ENCODE measurements at places on chromosomes 3 and 15.
A peak's percentile ranks its signal among the peaks of the same experiment; 100 is the strongest.

DNA sequence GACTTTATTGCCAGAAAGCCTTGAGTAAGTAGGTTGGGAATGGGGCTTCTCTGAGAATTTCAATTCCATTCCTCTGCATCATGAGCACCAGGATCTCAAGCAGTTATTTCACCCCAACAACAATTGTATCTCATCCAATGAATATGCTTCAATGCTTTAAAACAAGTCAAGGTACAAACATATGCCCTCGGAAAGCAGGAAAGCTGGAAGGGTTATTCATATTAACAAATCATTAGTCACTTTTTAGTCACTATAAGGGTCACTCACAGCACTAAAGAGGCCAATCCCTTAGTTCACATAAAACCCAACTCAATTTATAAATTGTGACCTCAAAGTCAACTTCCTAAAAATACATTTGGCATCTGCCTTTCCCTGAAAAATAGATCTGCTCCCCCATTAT lies 16.2 kb downstream of the MB21D2 start:
- H3K27me3 ChIP-seq, result no peaks in the 10 kb centered on the region
- no peak for DNase-seq
- no peaks in the 10 kb centered on the region for H3K36me3 ChIP-seq
- no peaks in the 10 kb centered on the region for H3K4me1 ChIP-seq
- no peak overlapping the region for H3K4me3 ChIP-seq
- H3K27ac ChIP-seq, result no peak overlapping the region

GRCh38 chr3:46708401-46709156 lies 7.4 kb downstream of the TMIE start:
- H3K27me3 ChIP-seq, result no peaks in the 10 kb centered on the region
- H3K36me3 ChIP-seq, result peaks cover 17% of the 10 kb centered on the region
- H3K4me3 ChIP-seq, result no peak overlapping the region
- H3K27ac ChIP-seq, result no peak overlapping the region
- H3K4me1 ChIP-seq, result no peaks in the 10 kb centered on the region
- DNase-seq, result no peak

GRCh38 chr3:24174614-24175013 lies 229.5 kb downstream of the NR1D2 start:
- no peak for DNase-seq
- H3K27me3 ChIP-seq, result no peaks in the 10 kb centered on the region
- no peak overlapping the region for H3K4me3 ChIP-seq
- no peaks in the 10 kb centered on the region for H3K36me3 ChIP-seq
- H3K27ac ChIP-seq, result no peak overlapping the region

DNA sequence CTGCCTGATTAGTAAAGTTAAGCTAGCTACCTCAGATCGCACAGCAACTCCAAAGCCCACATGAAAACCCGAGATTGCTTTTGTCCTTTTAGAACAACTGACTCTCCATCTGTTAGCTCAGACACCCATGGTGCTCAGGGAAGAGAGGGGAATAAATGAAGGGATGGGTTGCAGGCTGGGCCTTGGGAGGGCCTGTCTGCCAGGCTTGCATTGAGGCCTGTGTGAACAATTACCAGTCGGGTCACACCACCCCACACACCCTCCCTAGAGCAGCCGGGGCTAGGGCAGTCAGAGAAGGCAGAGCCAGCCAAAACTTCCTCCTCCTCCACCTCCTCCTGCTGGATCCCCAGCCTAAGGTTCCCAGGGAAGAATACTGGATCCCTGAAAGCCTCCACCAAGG lies 8.8 kb upstream of the PRKAR2A start:
- no peak overlapping the region for H3K4me3 ChIP-seq
- no peaks in the 10 kb centered on the region for H3K4me1 ChIP-seq
- DNase-seq, result no peak
- H3K36me3 ChIP-seq, result no peaks in the 10 kb centered on the region

GRCh38 chr3:70726096-70726938 lies 413.9 kb upstream of the MDFIC2 start:
- no peak overlapping the region for H3K27ac ChIP-seq
- peaks cover 4% of the 10 kb centered on the region for H3K27me3 ChIP-seq
- DNase-seq, result no peak
- H3K36me3 ChIP-seq, result no peaks in the 10 kb centered on the region
- no peaks in the 10 kb centered on the region for H3K4me1 ChIP-seq

- H3K4me1 ChIP-seq, result no peaks in the 10 kb centered on the region
- no peak for DNase-seq
- no peak overlapping the region for H3K27ac ChIP-seq
- H3K4me3 ChIP-seq, result no peak overlapping the region
- no peaks in the 10 kb centered on the region for H3K36me3 ChIP-seq
- no peaks in the 10 kb centered on the region for H3K27me3 ChIP-seq
These were observed 3.9 kb downstream of the RAB6B start for GRCh38 chr3:133891662-133892378.

GRCh38 chr3:52055537-52056351 lies 627 bp downstream of the DUSP7 start:
- H3K4me3 ChIP-seq, result peak overlapping the region; percentile 77
- H3K27me3 ChIP-seq, result no peaks in the 10 kb centered on the region

DNA sequence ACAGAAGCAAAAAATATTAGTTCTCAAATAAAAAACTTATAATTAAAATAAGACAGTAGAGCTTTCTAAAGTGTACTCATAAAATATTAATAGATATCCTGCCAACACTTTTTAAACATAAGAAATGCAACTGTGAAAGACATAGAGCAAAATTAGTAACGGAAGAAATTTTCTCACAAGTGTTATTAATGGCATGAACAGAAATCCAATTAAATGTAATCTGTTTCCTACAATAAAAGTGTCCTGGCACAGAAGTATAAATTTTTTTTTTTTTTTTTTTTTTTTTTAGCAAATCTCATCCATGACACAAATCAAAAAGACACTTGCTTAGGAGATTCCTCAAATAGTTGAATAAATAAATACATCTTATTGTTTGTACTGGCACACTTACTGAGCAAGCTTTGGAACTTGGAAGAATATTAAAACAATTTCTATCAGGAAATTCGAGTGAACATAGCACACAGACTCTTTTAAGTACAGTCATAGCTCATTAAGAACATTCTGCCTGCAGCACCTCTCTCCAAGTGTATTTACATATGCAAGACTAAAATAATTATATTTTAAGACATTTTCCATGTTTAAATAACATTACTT lies 227.2 kb upstream of the ROBO2 start:
- no peak overlapping the region for H3K27ac ChIP-seq
- H3K4me3 ChIP-seq, result no peak overlapping the region

DNA sequence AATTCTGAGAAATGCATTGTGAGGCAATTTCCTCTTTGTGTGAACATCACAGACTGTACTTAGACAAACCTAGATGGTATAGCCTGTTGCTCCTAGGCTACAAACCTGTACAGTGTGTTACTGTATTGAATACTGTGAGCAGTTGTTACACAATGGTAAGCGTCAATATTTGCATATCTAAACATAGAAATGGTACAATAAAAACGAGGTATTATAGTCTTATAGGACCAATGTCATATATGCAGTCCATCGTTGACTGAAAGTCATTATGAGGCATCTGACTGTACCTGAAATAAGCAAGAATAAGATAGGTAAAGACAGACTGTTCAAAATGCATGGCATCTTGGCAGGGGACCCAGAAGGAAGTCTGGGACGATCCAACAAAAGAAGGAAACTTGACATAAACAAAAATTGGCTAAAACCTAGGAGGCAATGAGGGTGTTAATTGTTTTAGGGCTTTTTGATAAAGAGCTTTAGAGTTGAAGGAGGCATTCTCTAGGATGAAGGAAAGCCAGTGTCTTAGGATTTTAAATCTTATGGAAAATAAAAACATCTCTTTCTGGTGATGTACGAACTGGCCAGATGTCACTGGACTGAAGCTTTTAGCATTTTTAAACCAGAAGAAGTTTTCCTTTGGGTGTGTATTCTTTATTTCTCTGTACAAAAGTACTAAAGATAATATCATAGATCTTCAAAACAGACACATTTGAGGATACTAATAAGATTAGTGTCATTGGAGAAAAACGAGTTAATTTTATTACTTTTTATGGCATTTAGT lies 9.2 kb upstream of the SPRED1 start:
- DNase-seq, result no peak
- no peak overlapping the region for H3K27ac ChIP-seq
- H3K27me3 ChIP-seq, result peaks cover 3% of the 10 kb centered on the region

All from naive thymus-derived CD4-positive, alpha-beta T cell (primary cell).